ENCODE measurements at places on chromosomes 6 and 20. TPM values are rescaled to one million over a fixed set of nuclear protein-coding genes. Genes with fewer than 3 reads are reported as not detected.

Gene SIRPA
- 18.8 TPM for total RNA-seq

Gene KHDRBS2
- not detected for total RNA-seq

Gene FOXP4
- 5.5 TPM for total RNA-seq

Gene NRSN1
- not detected for total RNA-seq

Gene NMBR
- not detected for total RNA-seq

Gene FAM135A
- total RNA-seq: 10.7 TPM

Gene CENPW
- total RNA-seq: 0.82 TPM

Gene FNDC11
- 0.12 TPM for total RNA-seq

Gene RHAG
- total RNA-seq: not detected

Gene SLC12A5
- not detected for total RNA-seq

Gene FRK
- 1.2 TPM for total RNA-seq

Gene QRSL1
- total RNA-seq: 8.7 TPM

Gene ABHD16B
- total RNA-seq: not detected

Gene CPXM1
- 13.2 TPM for total RNA-seq

Gene SLC24A3
- 1.5 TPM for total RNA-seq

Gene GJA10
- total RNA-seq: not detected

Gene POU3F2
- total RNA-seq: not detected

Measured in pericardium fibroblast (primary cell).